ENCODE measurements at places on chromosomes 16 and 17.

DNA sequence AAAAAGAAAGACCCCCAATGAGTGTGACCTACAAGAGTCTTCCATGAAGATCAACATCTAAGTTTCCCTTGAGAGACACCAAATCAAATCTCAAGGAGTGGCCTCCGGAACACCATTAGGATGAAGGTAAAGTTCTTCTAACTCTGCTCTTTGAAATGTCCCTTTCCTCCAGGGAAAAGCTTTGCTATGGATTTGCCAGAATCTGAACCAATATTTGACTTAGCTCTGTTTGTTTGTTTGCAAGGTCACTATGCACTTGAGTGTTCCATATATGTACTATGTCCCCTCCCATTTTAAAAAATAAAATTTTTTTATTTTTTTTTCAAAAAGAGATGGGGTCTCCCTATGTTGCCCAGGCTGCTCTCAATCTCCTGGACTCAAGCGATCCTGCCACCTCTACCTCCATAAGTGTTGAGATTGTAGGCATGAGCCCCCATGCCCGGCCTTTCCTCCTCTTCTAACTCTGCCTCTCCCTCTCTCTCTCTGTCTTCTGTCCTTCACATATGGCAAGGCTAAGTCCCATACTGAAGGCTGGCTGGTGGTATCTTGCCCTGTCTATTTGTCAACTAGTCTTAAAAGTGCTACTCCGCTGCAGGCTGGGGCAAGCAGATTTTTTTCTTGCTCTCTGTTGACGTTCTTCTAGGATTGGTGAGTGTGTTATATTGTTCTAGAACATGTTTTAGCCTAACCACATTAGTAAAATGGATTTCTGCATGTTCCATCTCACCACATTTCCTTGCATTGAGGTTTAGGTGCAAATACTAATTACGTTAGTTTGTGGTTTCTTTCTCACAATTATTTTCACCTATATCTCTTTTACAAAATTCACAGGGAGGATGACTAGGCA is 276.7 kb upstream of the DYNLRB2 start:
- no peak for DNase-seq

DNA sequence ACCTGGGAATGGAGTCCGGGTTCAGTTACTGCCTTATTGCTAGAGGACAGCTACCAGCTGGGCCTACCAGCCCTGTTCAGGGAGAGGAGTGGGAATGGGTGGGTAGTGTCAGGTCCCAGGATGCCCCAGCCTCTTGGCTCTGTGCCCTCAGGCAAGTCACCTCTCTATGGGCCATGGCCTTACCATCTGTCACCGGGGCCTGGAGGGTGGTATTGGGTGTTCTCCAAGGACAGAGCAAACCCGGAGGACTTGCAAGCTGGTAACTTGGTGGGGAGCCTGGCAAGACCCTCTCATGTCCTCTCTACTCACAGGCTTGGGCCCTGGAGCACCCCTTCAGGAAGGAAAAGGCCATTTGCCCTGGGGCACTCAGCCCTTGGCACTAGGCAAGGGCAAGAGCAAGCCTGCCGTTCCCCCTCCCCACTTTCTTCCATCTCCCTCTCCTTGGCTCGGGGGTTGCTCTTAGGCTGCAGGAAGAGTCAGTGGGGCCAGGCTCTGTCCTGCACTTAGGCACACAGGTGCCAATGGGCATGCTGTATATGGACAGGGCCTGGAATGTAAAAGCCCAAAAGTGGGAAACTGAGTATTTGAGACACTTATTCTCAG is 170.0 kb upstream of the ZNF267 start:
- no peak for DNase-seq

DNA sequence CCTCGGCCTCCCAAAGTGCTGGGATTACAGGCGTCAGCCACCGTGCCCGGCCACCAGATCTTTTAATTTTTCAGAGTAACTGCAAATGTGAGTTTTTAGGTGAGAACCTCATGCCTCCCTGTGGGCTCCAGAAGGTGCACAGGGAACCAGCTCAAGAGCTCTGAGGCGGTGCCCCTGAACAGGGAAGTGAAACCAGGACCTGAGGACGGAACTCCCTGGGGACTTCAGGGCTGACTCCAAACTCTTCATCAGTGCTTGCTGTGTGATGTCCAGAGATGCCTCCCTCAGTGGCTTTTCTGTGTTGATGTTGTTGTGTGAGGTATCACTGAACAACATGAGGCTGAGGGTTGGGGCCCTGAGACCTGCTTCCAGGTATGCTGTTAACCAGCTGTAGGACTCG is 23.8 kb downstream of the SLC12A3 start:
- DNase-seq, result no peak

DNA sequence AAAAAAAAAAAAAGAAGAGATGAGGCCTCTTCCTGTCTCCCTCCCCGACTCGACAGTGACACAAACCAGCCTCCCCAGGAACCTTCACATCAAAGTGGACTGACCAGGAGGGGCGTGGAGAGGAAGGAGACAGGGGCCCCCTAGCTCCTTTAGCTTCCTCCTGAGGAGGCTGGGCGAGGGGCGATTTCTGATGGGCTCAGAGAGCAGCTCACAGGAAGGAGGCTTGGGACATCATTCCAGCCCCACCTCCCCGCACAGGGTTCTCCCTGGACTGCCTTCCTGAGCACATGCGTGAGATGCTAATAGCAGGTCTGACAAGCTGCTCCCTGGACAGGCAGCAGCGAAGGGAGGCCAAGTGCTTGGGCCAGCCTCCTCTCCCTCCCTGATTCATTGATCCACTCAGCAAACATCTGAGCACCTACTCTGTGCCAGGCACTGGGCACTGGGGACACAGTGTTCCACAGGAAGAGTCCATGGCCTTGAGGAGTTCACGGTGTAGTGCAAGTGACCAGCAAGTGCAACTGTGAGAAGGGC is 14.4 kb upstream of the DOK4 start:
- DNase-seq, result no peak

GRCh38 chr17:50861822-50862528 is 4.2 kb downstream of the TOB1 start:
- no peak for DNase-seq

- DNase-seq, result peak; percentile 36
Measured at GRCh38 chr17:47905221-47905733, 9.2 kb downstream of the SP2 start.

- no peak for DNase-seq
Measured at GRCh38 chr17:73013301-73013700, 79.2 kb downstream of the SLC39A11 start.

GRCh38 chr17:61484174-61484573 is 32.0 kb downstream of the TBX4 start:
- no peak for DNase-seq

- no peak for DNase-seq
Measured at GRCh38 chr16:8070506-8070905, 519.8 kb downstream of the TMEM114 start.

DNA sequence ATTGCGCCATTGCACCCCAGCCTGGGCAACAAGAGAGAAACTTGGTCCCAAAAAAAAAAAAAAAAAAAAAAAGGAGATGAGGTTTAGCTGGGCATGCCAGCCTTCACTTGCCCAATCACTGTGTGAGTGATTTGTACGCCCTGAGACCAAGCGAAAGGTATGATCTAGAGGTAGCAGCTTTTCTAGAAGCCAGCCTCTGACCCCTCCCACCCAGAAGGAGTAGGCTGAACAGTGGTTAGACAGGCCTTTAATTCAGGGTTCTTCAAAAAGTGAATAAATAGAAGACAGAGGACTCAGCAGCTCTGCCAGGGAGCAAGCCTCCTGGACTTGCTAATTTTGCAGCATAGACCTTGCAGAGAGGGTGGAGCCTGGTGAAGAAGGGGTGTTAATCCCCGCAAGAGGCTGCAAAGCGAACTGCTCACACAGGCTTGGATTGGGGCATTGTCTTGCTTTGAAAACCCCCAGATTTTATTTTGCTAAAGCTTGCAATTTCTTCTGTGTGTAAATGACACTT is 7.1 kb upstream of the CYTH1 start:
- no peak for DNase-seq

DNA sequence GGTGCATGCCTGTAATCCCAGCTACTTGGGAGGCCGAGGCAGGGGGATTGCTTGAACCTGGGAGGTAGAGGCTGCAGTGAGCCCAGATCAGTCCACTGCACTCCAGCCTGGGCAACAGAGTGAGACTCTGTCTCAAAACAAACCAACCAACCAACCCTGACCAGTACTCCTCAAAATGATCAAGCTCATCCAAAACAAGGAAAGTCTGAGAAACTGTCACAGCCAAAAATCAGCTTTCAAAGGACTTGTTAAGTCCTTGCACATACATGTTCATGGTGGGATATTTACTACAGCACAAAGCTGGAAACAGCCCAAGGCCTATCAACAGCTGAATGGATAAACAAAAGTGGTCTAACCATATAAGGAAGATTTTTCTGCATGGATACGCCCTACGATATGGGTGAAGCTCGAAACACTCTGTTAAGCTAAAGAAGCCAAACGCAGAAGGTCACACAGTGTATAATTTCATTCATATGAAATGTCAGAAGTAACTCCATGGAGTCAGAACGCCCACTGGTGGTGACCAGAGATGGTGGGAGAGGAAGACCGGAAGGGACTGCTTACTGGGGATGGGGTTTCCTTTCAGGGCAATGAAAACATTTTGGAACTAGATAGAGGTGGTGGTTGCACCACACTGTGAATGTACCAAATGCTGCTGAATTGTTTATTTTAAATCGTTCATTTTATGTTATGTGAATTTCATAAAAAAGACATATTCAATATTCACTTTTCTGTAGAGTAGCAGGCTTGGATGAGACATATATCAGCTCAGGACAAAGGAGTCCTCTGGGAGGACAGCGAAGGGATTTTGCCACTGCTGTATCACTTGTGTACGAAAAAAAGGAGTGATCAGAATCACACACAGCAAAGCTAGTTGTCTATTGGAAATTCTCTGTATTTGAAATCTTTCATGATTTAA is 17.7 kb downstream of the CCL17 start:
- DNase-seq, result no peak

DNA sequence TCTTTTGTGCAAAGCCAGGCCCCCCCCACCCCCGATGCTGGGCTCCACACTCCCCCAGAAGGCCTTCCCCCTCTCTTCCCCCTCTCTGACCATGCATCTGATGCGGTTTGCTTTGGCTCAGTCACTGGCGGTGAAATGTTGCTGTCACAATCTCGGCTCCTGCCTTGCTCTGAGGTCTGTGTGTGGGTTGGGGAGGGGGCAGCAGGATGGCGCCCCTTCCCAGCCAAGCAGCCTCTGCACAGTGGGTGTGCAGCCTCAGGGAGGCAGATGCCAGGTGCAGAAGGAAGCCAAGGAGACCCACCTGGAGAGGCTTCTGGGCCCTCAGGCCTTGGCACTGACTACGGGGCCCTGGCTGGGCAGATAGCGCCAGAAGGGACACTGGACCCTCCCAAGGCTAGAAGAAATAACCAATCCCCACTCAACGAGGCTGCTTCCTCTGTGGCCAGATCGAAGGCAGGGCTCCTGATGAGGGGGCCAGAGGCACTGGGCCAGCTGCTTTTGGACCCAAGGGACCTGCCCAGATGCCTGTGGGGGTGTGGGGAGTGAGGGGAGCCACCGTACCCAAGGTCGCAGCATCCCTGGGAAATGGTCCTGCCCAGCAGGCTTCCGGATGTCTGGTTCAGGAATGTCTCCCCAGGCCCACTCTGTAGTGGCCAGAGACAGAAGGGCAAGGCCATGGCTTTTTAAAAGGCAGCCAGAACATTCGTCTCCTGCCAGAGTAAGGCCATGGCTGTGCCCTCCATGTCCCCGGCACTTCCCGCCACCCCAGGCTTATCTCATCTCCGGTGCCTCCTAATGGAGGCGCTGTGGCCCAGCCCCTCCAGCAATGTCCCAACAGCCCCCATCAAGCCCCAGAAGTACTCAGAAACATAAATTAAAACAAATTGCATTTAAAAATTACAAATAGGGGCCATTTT is 43.4 kb upstream of the SLC38A10 start:
- DNase-seq, result no peak

DNA sequence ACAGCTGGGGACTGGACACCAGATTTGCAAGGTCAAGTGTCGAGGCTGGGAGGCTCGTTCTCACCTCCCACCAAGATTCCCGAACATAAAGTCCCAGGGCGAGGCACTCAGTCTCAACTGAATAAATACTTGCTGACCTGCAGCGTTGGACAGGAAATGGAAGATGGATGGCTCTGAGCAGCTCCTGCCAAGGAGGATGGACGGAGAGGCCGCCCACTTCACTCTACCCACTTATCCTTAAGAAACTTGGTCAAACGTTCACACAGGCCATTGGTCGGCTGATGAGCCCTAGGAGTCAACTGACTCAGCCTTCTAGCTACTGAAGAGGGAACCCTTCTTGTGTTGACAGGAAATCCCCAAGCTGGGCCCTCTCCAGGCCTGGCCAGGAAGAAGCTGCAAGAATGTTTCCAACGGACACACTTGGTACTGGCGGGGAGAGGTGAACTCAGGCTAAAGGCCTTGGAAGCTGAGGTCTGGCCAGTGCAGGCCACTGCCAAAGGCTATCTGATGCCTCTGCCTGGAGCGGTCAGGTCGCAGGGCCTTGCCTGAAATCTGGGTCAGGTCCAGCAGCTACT is 50.0 kb downstream of the VAC14 start:
- DNase-seq, result no peak

GRCh38 chr16:534856-535445 is 7.4 kb downstream of the CAPN15 start:
- no peak for DNase-seq

GRCh38 chr16:23679274-23679985 is 741 bp downstream of the PLK1 start:
- DNase-seq, result no peak

- DNase-seq, result no peak
Measured at GRCh38 chr16:2455081-2455845, 4.6 kb upstream of the TEDC2 start.

DNA sequence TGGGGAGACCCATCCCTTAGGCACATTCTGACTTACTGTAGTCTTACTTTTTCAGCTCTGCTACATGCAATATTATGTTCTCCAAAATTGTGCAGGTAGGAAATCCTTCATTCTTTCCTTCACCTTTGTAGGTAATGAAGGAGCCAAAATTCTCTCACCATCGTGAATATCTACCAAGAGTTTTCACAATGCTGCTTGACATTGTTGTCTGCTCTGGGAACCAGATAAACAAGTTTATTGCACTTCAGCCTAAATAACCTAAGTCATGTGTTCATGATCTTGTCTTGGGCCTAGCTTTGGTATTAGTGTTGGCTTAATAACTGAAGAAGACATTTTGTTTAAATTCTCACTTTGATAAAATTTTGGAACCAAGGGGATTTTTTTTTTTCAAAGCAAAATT is 110.8 kb upstream of the ELAC2 start:
- no peak for DNase-seq

GRCh38 chr16:3986235-3986544 is 105.7 kb upstream of the CREBBP start:
- no peak for DNase-seq

GRCh38 chr16:68972013-68972412 is 128.7 kb downstream of the TANGO6 start:
- DNase-seq, result no peak

GRCh38 chr17:77235370-77235941 is 94.7 kb downstream of the SEC14L1 start:
- peak; percentile 91 for DNase-seq

DNA sequence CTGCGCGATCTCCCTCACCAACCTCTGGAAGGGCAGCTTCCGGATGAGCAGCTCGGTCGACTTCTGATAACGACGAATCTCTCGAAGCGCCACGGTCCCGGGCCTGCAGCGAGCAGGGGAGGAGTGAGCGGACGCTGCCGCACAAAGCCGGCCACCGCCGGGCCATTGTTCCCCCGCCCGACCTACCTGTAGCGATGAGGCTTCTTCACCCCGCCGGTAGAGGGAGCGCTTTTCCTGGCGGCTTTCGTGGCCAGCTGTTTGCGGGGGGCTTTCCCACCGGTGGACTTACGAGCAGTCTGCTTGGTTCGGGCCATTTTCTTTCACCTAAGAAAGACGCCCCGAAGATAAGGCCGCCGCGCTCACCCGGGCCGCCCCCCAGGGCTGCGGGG is 5.8 kb upstream of the UNK start:
- DNase-seq, result no peak

Data from lower leg skin (tissue), 4 donors.